ENCODE measurements at places on chromosomes 5 and 9. TPM values are rescaled to one million over a fixed set of nuclear protein-coding genes. Genes with fewer than 3 reads are reported as not detected.

Gene CER1
- total RNA-seq, result not detected

Gene GTF3C5
- total RNA-seq, result 66.3 TPM

Gene UGT3A1
- not detected for total RNA-seq

Gene SPINK4
- total RNA-seq, result not detected

Gene FBP2
- not detected for total RNA-seq

Gene GABRA6
- total RNA-seq, result not detected
